ENCODE measurements at places on chromosomes 1 and 21.

DNA sequence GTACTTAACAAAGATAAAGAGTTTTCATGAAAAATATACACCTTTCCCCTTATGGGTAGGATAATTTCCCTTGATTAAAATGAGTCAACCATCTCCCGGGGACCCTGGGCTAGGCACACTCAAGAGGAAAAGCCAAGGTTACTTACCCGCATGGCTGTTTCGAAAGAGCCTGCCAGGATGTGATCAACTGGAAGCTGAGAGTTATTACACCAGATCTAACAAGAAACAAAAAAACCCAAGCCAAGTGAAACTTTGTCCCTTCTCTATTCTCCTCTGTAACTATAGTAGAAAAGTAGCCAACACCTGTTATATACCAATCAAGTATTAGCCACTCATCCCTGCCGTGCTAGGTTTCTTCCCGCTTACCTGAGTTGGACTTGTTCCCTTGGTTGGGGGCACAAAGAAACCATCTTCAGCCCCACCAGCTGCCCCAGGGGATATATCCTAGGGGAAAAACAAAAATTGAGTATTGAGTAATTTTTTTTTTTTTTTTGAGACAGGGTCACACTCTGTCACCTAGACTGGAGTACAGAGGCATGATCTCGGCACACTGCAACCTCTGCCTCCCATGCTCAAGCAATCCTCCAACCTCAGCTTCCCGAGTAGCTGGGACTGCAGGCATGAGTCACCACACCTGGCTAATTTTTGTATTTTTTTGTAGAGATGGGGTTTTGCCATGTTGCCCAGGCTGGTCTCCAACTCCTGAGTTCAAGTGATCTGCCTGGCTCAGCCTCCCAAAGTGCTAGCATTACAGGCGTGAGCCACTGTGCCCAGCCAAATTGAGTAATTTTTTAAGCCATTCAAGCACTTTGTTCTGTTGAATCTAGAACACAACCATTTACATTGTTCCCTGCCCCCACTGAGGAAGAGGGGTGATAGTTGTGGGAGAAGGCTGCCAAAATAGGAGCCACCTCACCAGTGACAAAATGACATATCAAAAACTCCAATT, 8.4 kb upstream of the PEX19 start:
- DNase-seq = no peak

DNA sequence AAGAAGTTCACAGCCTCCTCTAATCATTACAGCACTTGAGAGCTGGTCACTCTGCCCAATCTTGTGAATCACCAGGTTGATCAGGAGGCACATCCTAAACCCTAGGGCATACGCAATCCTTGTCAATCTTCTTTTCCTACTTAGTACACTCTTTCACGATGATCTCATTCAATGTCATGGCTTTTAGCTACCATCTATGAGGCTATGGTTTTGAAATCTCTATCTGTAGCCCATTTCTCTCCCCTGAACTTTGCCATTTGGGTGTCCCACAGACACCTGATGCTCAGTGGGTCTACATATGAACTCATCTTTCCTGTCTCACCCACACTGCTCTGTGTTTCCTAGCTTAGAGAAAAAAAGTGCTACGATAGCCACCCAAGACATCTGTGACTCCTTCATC, 1.9 kb upstream of the MED18 start:
- DNase-seq = no peak

- DNase-seq = no peak
Observed at GRCh38 chr1:226444901-226445300, 37.0 kb upstream of the PARP1 start.

DNA sequence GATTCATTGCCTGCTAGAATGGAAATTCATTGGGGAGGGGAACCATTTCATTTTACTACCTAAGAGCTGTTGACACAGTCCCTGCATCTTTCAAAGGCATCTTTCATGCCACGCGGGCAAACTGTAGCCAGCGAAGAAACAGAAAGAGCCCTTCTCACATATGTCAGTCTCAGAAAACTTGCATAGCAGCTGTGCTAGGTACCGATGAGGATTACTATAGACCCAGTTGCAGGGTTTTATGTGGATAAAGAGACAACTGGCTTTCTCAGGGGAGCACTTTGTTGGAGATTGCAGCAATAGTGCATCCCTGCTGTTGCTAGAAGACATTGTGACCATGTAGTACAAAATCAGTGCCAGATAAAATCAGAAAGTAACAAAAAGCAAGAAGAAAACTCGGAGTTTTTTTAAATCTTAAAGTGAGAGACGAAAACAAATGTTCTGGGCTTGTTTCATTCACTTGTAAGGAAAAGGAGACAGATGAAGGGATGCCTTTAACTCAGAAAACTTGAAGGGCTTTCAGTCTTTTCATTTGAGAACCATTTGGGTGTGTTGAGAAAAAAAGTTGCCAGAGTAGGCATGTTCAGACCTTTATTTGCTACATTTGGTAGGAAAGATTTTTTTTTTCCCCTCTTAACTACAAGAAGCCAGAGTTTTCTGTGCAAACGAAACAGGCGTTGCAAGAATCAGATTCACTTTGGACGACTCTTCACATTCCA, 804.1 kb downstream of the USP25 start:
- no peak for DNase-seq

DNA sequence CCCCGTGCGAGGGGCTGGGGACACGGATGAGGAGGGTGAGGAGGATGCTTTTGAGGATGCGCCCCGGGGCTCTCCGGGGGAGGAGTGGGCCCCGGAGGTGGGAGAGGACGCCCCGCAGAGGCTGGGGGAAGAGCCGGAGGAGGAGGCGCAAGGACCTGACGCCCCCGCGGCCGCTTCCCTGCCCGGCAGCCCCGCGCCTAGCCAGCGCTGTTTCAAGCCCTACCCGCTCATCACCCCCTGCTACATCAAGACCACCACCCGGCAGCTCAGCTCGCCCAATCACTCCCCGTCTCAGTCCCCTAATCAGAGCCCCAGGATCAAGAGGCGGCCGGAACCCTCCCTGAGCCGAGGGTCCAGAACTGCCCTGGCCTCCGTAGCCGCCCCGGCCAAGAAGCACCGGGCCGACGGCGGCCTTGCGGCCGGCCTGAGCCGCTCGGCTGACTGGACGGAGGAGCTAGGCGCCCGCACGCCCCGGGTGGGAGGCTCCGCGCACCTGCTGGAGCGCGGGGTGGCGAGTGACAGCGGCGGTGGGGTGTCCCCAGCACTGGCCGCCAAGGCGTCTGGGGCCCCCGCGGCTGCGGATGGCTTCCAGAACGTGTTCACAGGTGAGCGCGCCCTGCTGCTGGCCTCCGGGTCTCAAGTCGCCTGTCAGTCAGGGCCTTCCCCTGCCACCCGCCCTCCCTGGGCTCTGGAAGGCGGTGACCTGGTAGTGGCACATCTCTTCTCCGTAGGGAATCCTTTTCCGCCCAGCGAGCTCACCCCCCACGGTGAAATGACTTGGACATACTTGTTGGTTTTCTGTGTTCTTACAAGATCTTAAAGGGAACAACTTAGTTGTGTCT, 1.7 kb downstream of the FMN2 start:
- DNase-seq = no peak

DNA sequence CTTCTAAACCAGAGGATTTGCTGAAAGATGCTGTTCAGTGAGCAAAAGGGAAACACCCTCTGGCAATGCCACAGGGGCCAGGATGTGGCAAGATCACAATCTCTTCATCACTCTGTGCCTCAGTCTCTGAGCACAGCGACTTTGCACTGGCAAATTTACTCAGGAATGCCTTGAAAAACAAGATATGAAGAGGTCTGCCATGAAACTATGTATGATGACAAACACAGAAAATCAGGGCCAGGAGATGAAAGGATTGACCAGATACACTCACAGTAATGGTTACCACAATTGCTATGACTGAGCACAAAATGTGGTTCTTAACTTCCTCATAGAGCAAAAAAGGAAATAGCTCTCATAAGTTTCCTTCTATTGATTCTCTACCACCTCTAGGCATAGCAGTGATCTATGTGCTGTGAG, 5.8 kb downstream of the TTC13 start:
- DNase-seq = no peak

GRCh38 chr1:60895701-60896100, 186.7 kb upstream of the NFIA start:
- DNase-seq = no peak

DNA sequence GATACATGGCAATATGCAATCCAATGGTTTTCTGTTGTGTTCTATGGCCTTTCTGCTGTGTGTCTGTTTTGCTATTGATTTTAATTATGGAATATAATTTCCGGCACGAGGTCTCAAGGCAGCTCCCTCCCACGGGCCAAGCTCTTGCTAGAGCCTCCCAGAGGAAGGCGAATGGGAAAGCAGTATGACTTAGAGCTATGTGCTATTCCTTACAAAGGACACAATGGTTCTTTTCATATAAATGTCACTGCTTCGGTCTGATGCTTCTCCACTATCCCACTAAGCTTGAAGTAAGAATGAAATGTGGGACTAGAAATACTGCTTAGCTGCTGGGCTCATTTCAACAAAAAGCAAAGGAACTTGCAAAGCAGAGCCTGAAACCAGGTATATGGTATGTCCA, 322.2 kb upstream of the BEND5 start:
- DNase-seq = no peak
